ENCODE measurements at places on chromosomes 16 and 17.

DNA sequence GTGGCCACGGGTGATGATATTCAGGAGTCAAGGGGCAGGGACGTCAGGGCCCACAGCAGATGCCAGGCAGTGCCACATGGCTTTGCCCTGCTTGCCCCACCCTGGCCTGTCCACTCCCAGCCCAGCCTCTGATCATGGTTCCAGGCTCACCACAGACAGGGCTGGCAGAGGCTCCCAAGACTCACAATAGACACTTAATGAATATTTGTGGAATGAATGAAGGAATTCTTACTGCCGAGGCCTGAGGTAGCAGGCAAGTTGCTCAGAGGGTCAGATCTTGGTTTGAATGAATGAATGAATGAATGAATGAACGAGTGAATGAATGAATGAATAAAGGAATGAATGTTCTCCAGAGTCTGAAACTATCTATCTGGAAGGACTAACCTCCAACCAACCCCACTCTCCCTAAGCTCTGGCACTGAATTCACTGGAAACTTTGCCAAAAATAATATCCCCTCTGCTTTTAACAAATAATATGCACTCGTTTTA is 60.9 kb downstream of the RAI1 start:
- DNase-seq, result no peak

GRCh38 chr16:57474671-57475661 is 11.3 kb downstream of the DOK4 start:
- DNase-seq, result no peak

- peak; percentile 78 for DNase-seq
These were observed 65.9 kb downstream of the EMP2 start for GRCh38 chr16:10514369-10515055.

GRCh38 chr17:8015957-8016631 is 13.7 kb downstream of the GUCY2D start:
- no peak for DNase-seq

DNA sequence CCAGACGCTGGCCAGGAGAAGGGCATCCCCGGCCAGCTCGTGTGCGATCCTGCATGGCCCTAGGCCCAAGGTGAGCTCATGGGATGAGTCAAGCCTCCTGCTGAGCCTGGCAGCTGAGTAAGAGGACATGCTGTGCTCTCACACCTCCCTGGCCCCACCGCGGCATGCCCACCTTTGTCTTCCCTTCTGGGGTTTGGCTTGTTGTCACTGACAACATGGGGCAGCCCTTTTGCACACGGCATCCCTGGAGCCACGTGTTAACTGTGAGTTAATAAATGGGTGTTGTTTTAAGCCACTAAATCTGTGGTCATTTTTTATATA is 8.9 kb upstream of the TNS4 start:
- no peak for DNase-seq

DNA sequence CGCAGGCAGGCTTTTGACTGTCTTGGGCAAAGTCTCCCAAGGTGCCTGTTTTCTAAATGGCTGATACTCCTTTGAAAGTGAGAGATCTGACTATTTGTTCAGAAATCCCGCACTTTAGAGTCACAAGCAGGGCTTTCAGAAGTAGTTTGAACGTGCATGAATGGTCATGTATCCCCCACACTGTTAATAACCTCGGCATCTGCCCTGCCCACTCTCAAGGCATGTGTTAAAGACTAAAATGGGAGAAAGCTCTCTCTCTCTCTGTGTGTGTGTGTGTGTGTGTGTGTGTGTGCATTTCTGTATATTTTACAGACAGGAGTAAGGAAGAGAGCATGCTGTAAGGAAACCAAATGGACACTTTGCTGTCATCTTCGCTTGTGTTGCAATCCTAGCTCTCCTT is 163.7 kb downstream of the MAF start:
- peak; percentile 33 for DNase-seq

GRCh38 chr17:18014006-18014405 is 25.0 kb downstream of the ATPAF2 start:
- DNase-seq, result no peak

- no peak for DNase-seq
These were observed 2.0 kb upstream of the NDRG4 start for GRCh38 chr16:58497935-58498334.
